ENCODE measurements at places on chromosomes 4 and X.
A peak's percentile ranks its signal among the peaks of the same experiment; 100 is the strongest.

- no peak for DNase-seq
Observed at GRCh38 chr4:141011901-141012315, 121.4 kb downstream of the RNF150 start.

DNA sequence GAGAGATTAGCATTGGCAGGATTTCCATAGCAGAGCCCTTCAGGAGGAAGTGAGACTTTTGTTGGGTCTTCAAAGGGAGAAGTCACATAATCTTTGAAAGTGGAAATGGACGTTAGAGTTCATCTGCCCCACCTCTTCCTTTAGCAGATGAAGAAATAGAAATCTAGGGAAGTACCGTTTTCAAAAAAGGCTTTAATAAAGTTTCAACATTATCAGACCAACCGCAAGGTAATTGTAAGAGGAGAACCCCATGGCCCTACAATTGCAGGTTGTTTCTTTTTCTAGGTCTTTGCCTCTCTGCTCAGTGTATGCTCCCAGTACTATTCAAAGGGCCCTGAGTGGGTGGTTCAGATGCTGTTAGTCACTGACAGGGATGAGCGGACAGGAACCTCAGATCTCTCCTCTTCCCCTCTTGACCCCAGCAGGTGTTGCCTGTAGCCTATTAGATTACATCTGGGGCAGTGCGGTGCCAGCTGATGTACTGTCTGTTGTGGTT, 48.6 kb upstream of the AP1S2 start:
- DNase-seq: no peak

- DNase-seq: no peak
Observed at GRCh38 chr4:139689093-139689722, 23.6 kb downstream of the MGST2 start.

- no peak for DNase-seq
Observed at GRCh38 chr4:119310826-119311225, 11.1 kb downstream of the FABP2 start.

GRCh38 chr4:38663801-38664705, at the start of gene KLF3:
Gene KLF3, plus strand, starts transcription at chr4:38664199. Its CDS starts 16,427 bp downstream, at chr4:38680626.
- DNase-seq: peak; percentile 87

DNA sequence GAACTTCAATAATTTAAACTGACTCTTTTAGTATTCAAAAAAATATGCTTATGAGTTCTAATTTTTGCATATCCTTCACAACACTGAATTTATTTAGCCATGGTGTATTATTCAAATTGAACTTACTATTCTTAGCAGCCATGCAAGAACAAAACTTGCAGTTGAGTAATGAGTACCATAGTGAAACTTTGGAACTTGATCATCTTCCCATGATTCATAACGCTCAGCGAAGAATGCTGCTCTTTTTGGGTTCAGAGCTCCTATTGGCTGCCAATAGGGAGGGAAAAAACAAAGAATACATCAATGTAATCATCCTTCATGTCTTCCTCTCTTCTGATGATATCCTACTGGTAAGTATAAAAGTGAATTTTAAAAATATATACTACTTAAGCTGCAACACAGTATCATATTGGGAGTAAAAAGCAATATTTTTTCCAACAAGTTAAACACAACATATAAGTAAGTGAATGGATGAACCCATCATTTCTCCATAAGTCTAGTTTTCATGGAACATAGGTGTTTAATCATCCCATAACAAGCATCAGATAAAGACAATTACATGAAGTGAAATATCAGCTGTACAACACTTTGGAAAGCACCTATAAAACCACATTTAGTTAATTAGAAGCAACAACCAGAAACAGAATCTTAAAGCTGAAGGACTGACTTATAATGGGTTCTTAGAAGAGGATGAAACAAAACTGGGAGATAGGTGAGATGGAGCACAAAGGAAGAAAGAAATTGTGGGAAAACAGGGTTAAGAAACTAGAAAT, 145.2 kb upstream of the MAB21L2 start:
- DNase-seq: no peak

- DNase-seq: no peak
Observed at GRCh38 chr4:182105416-182105815, 137.8 kb upstream of the TENM3 start.

DNA sequence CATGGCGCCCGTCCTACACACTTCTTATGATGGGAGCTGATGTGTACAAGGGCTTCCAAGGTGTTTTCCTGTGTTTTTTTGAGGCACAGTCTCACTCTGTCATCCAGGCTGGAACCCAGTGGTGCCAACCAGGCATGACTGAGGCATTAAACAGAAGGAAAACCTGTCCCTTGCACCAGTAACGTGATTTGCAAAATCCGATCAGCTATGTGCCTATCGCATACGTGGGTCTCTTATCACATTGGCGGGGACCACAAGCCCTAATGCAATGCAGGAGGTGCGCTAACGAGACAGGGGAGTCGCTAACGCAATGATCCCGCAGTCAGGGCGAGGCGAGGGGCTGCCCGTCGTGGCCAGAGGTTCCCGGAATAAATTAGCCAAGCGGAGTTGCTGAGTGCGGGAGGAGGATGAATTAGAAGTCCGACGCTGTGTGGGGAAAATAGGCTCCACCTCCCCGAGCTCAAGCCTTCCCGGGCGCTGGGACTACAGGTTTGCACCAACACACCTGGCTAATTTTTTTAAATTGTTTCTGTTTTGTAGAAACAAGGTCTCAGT, 162.7 kb downstream of the SHOX start:
- DNase-seq: no peak

DNA sequence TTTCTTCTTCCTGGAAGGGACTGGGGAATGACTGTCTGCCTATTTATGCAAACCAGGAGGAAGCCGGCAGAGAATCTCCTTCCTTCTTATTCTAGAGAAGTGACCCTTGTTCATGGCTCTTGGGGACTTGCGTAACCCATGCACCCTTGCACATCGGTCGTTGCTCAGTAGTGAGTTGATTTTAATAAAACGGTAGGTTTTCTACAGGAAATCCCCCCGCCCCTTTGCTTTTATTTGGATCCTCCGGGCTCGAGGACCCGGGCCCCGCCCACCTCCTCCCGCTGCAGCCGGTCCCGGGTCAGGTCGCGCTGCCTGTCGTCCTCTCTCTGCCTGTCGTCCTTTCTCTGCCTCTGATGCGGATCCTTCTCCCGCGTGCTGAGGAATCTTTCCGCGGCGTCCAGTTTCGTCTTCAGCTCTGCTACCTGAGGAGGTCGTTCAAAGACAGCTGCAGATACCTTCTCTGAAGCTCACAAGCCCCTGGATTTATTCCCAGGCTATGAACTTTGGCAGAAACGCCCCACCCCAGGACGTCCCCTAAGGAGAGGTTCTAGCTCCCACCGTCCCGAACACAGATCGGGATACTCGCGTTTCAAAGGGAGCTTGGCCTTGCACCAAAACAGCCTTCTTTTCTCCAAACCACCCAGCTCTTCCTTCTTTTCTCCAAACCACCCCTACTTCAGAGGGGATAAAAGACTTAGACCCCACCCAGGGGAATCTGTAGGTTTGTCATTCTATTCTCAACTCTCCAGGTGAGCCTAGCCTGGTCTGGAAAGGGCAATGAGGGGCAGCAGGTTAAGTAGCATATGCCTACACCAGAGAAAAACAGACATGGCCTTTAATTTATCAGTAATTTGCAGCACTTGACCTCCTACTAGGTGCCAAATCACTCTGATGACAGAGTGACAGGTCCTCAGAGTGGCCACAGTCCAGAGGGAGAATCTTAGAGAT, 7.0 kb downstream of the TNIP3 start:
- DNase-seq: peak; percentile 25

DNA sequence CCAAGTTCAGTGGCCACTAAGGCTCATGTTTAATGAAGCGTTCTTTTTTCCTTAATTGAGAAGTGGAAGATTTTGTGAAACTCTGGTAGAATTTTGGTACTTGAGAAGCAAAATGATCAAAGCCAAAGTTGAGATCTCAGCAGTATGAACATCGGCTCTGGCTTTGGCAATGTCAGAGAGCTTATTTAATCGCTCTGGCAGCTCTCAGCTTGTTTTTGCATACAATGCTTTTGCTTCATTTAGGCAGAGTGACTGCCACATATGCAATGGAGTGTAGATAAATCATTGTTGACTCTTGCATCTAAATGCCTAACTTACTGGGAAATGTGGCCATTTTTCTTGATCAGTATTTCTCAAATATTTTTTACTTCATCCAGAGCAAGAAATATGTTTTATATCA, 135.7 kb downstream of the AASDH start:
- DNase-seq: no peak

DNA sequence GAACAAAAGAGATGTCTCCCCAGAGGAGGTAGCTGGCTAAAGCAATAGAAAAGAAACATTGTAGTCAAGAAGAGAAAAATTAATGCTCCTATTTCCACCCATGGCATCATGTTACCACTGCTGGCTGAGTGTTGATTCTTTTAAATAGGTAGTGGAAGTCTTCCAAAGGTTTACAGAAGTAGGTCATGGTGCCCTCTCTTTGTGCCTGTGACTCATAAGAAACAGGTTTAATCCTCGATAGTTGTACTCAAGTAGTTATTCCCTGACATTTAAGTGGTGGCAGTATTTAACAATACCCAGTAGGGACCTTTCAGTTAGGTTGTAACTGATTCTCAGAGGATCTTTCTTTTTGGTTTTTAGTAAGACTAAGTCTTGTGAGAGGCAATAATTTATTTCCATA, 247.8 kb downstream of the TEX13A start:
- no peak for DNase-seq

GRCh38 chr4:185793716-185794115, 18.3 kb downstream of the SORBS2 start:
- no peak for DNase-seq

All from effector CD8-positive, alpha-beta T cell (primary cell).